ENCODE measurements at places on chromosomes 2 and 18. TPM values are rescaled to one million over a fixed set of nuclear protein-coding genes. Genes with fewer than 3 reads are reported as not detected.

ALKAL2 gene
- not detected for total RNA-seq

DNA sequence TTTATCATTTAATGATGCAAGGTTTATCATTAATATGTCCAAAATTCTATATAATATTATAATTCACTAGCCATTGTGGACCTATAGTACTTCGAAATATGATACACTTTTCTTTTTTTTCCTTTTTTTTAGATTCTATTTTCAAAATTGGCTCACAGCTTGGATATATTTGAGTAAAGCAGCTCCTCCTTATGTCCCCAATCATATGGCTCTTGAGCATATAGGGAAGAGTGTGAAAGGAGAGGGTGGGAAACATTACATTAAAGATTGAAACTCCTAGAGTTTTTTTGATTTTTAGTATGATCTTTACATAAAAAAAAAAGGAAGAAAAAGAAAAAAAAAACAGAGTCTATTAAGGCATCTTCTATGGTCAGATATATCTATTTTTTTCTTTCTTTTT is 457.9 kb downstream of the RIT2 start:
- no peak for DNase-seq
- no peak overlapping the region for H3K27ac ChIP-seq
- H3K36me3 ChIP-seq: no peaks in the 10 kb centered on the region
- H3K27me3 ChIP-seq: no peaks in the 10 kb centered on the region
- H3K4me1 ChIP-seq: no peaks in the 10 kb centered on the region

DNA sequence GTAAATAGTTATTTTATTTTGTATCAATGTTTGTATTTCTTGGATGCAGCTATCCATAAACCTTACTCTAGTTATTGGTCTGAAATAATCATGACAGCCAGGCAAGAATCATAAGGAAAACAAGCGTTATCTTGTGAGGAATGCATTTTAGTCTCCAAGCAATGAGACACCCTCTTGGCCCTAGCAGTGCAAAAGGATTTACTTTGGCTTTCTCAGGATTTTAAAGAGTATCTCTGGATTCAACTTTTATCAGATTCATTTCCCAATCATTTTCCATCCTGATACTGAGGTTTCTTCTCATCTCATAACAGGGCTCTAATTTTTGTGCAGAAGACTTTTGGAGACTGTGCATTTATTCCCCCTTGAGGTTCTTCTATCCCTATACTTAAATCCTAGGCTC is 480.8 kb downstream of the TMX3 start:
- DNase-seq: no peak
- no peaks in the 10 kb centered on the region for H3K27me3 ChIP-seq

ANKRD30B gene
- total RNA-seq: not detected

KLHL14 gene
- not detected for total RNA-seq

- no peaks in the 10 kb centered on the region for H3K36me3 ChIP-seq
- DNase-seq: no peak
- H3K27me3 ChIP-seq: no peaks in the 10 kb centered on the region
- H3K4me1 ChIP-seq: no peaks in the 10 kb centered on the region
These were observed 60.9 kb downstream of the BCL11A start for GRCh38 chr2:60492548-60492947.

PID1 gene
- not detected for total RNA-seq

GRCh38 chr2:234345921-234346320 is 151.0 kb downstream of the ARL4C start:
- H3K4me3 ChIP-seq: no peak overlapping the region
- no peaks in the 10 kb centered on the region for H3K36me3 ChIP-seq
- no peak for DNase-seq
- no peak overlapping the region for H3K27ac ChIP-seq
- peaks cover 8% of the 10 kb centered on the region for H3K4me1 ChIP-seq

DNA sequence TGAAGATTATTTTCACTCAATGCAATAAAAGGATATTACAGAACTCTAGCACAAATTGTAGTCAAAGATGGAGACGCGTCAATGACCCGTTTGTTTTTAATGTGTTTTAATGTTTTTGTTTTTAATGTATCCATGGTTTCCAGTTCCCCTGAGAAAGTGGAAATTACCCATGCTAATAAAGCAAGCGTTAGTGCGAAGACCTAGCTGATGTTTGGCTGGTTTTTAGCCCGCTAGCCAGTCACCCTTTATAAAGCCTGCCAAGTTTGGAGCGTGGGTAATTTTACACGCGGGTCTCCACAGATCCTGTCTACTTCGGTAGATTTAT is 430 bp upstream of the CHMP1B start:
- H3K4me1 ChIP-seq: peaks cover 21% of the 10 kb centered on the region
- peak overlapping the region; percentile 88 for H3K4me3 ChIP-seq
- no peak for DNase-seq
- no peaks in the 10 kb centered on the region for H3K36me3 ChIP-seq

GRCh38 chr18:25240420-25240770 is 111.6 kb downstream of the ZNF521 start:
- no peaks in the 10 kb centered on the region for H3K4me1 ChIP-seq
- H3K4me3 ChIP-seq: no peak overlapping the region
- no peaks in the 10 kb centered on the region for H3K27me3 ChIP-seq
- H3K36me3 ChIP-seq: no peaks in the 10 kb centered on the region
- DNase-seq: no peak

ABCB11 gene
- total RNA-seq: not detected

- no peaks in the 10 kb centered on the region for H3K4me1 ChIP-seq
- DNase-seq: no peak
- H3K36me3 ChIP-seq: no peaks in the 10 kb centered on the region
These were observed 134.8 kb downstream of the SH3BP4 start for GRCh38 chr2:235086481-235087184.

- no peak overlapping the region for H3K27ac ChIP-seq
- H3K4me3 ChIP-seq: no peak overlapping the region
- no peaks in the 10 kb centered on the region for H3K36me3 ChIP-seq
- no peak for DNase-seq
These were observed 289.1 kb downstream of the TRIB2 start for GRCh38 chr2:13005761-13006335.

TOGARAM2 gene
- total RNA-seq: 4.8 TPM
